H1 (cell line): ENCODE measurements at places on chromosomes 7 and 10. TPM values are rescaled to one million over a fixed set of nuclear protein-coding genes. Genes with fewer than 3 reads are reported as not detected.

- no peak for DNase-seq
These were observed 265.7 kb upstream of the IMMP2L start for GRCh38 chr7:111827863-111828504.

GRCh38 chr7:117581424-117581823, 101.6 kb downstream of the CFTR start:
- DNase-seq = no peak

The ADARB2 gene
- 2.7 and 2.8 TPM in 2 replicates for total RNA-seq

GRCh38 chr7:152902054-152902453, 142.5 kb downstream of the ACTR3B start:
- DNase-seq = no peak

- no peak for DNase-seq
These were observed 49.4 kb downstream of the HK1 start for GRCh38 chr10:69327463-69328379.

The BZW2 gene
- 98.4 and 103 TPM in 2 replicates for total RNA-seq

- DNase-seq = no peak
These were observed 53.0 kb upstream of the EBF3 start for GRCh38 chr10:130016993-130017630.

- no peak for DNase-seq
These were observed 1.3 kb upstream of the C10orf67 start for GRCh38 chr10:23345861-23346260.

The SEMA3D gene
- 3.5 and 4.1 TPM in 2 replicates for total RNA-seq

GRCh38 chr7:106285855-106286492, 1.2 kb upstream of the NAMPT start:
- DNase-seq = no peak

DNA sequence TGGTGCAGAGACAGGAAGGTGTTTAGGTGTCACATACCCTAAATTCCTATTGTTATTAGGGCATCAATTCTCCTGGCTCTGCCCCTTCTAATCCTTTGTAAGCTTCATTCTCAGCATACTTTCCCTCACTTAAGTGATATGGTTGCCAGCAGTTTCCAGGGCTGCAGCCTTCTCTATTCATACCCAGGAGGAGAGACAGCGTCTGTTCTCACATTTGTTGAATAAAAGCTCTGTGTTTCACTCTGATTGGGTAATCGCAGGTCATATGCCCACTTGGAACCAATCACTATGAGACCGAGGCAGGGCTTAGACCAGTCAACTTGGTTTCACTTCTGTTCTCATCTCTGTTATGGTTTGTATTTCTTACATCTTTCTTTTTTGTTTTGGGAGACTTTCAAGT, 109.6 kb upstream of the MTPN start:
- DNase-seq = peak; percentile 62
